ENCODE measurements at places on chromosomes 1 and 21.

GRCh38 chr1:94315552-94316116, 78.2 kb upstream of the ARHGAP29 start:
- no peak for DNase-seq

DNA sequence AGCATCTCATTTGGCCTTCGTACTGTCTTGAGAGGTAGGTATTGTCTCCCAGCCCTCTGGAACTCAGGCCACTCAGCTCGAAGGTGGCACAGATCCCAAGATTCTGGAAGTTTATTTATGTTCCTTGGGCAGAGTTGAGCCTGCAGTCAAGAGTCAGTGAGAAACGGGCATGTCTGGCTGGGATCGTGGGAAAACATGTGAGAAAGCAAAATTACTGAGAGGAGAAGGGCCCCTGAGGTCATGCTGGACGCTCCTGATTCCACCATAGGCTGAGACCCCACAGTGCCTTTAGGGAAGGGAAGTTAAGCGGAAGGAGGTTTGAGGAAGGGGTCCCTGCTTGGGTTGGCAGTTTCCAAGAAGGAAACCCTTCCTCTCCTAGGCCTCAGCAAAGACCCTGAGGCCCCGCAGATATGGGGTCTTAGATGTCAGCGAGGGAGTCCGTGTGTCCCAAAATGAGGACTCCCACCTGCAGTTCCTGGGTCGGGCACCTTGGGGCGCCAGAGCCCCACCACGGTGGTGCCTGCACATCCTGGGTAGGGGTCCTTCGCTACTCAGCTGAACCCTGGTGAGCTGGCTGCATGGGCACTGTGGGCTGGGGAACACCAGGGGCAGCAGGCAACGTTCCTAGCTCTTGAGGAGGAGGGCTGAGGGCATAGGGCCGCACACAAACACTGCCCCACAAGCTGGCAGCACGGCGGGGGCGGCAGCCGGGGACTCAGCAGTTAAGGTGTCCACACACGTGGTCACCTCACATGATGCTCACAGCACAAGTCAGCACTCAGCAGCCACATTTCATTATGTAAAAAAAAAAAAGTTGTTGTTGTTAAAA, 12.3 kb upstream of the SEMA4A start:
- no peak for DNase-seq

DNA sequence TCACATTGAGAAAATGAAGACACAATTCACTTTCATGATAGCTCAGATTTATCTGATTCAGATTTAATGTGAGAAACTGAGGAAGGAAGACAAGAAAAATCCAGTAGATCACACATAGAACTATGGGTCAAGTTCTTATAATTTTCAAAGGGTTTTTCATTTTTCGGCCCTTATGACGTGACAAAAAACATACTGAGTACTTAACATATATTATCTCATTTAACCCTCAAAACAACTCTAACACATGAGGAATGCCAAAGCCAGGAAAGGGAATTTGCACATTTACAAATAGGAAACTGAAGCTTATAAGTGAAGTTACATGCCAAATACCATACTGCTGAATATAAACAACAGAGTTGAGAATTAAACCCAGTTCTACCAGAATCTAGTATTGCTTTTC, 27.6 kb downstream of the SOD1 start:
- DNase-seq: no peak

DNA sequence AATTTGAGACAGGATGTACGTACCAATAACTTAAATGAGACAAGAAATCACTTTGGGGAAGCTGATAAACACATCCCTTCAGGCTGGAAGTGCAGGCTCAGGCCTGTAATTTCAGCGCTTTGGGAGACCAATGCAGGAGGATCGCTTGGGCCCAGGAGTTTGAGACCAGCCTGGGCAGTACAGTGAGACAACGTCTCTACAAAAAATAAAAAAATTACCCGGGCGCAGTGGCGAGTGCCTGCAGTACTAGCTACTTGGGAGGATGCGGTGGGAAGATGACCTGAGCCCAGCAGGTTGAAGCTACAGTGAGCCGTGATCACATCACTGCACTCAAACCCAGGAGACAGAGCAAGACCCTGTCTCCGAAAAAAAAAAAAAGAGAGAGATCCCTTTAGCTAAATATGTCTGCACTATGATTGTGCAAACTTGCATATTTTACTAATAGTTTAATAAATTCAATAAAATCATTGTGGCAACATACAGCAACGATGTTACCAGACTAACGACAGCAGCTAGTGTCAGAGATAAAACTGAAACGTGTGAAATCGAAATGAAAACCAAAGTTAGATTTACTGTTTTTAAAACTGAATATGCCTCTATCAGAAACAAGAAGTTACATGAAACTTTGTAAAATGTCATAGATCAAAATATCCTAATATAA, 54.7 kb downstream of the CD2 start:
- DNase-seq: no peak

- DNase-seq: no peak
Observed at GRCh38 chr1:224427346-224427745, 7.3 kb downstream of the WDR26 start.

- DNase-seq: no peak
Observed at GRCh38 chr1:84069236-84069845, 70.4 kb upstream of the TTLL7 start.
